Activated B cell treated with CpG ODN at 0.5 μM for 24 hours (primary cell): ENCODE measurements at places on chromosomes 3 and 15.

DNA sequence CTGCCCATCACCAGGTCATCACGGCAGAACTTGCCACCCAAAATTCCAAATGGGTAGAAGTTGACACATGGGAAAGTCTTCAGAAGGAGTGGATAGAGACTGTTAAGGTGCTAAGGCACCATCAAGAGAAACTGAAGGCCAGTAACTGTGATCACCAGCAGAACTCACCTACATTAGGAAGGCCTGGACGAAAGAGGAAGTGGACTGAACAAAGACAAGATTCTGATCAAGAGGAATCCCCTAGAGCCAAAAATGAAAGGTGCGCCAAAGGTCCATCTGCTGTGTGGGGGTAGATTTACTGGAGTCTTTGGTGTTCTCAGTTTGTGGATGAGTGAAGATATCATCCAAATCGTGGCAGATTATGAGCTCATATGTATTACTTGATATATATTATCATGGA, 46.3 kb upstream of the P3H2 start:
- H3K4me1 ChIP-seq: peaks cover 7% of the 10 kb centered on the region
- no peaks in the 10 kb centered on the region for H3K27me3 ChIP-seq
- H3K27ac ChIP-seq: no peak overlapping the region
- no peak overlapping the region for H3K4me3 ChIP-seq

GRCh38 chr3:126983653-126984390, 907 bp downstream of the PLXNA1 start:
- H3K4me1 ChIP-seq: peaks cover 29% of the 10 kb centered on the region
- H3K4me3 ChIP-seq: peak overlapping the region; percentile 68
- H3K27ac ChIP-seq: no peak overlapping the region
- DNase-seq: no peak
- H3K27me3 ChIP-seq: peaks cover 4% of the 10 kb centered on the region
- H3K36me3 ChIP-seq: peaks cover 2% of the 10 kb centered on the region

- no peak overlapping the region for H3K27ac ChIP-seq
- H3K4me1 ChIP-seq: no peaks in the 10 kb centered on the region
- DNase-seq: no peak
- H3K4me3 ChIP-seq: no peak overlapping the region
- no peaks in the 10 kb centered on the region for H3K36me3 ChIP-seq
These were observed 61.0 kb downstream of the PLXNA1 start for GRCh38 chr3:127043731-127044510.

DNA sequence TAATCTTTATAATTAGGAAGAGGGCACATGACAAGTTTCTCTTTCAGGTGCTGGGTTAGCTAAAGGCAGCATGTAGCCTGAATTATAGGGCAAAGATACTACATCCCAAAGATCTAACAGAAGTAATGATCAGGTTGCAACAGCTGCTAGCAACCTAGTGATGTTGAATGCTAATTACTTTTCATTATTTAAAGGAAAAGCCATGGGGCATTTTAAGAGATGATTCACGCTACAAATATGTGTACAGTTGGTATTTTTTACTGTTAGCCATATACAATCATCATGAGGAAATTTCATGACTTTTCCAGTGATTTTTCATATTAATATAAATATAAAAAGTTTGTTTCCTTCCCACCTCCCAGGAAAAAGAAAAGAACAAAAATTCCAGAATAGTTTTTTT, 43.0 kb downstream of the NEK10 start:
- no peaks in the 10 kb centered on the region for H3K36me3 ChIP-seq
- no peak for DNase-seq
- no peak overlapping the region for H3K27ac ChIP-seq
- H3K27me3 ChIP-seq: no peaks in the 10 kb centered on the region
- H3K4me1 ChIP-seq: no peaks in the 10 kb centered on the region
- H3K4me3 ChIP-seq: no peak overlapping the region

DNA sequence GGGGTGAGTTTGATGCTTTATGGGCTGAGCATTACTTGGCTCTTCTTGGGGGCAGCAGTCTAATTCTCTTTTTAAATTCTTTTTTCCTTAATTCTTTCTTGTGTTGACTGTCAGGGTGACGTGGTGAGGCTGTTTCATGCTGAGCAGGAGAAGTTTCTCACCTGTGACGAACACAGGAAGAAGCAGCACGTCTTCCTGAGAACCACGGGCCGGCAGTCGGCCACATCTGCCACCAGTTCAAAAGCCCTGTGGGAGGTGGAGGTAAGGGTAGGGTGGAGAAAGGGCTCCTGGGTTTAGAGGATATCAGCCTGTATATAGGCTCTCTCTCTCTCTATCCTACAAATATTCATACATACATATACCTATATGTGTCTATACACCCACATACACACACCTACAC, 152.3 kb downstream of the ITPR1 start:
- no peak overlapping the region for H3K27ac ChIP-seq
- peaks cover 96% of the 10 kb centered on the region for H3K36me3 ChIP-seq
- DNase-seq: no peak
- H3K27me3 ChIP-seq: no peaks in the 10 kb centered on the region

DNA sequence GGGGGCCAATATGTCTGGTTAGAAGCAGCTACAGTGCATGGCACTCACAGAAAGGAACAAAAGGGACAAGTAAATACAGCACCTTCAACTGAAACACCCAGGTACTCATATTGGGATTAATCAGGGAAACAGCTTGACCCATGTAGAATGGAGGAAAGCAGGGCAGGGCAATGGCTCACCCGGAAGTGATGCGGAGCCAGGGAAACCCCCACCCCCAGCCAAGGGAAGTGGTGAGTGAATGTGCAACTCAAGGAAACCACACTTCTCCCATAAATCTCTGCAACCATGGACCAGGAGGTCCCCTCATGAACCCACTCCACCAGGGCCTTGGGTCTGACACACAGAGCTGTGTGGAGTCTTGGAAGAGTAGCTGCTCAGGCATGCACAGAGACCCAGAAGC, 117.1 kb downstream of the MTHFS start:
- peaks cover 13% of the 10 kb centered on the region for H3K27me3 ChIP-seq
- no peak for DNase-seq
- H3K4me1 ChIP-seq: no peaks in the 10 kb centered on the region
- H3K36me3 ChIP-seq: peaks cover 2% of the 10 kb centered on the region

DNA sequence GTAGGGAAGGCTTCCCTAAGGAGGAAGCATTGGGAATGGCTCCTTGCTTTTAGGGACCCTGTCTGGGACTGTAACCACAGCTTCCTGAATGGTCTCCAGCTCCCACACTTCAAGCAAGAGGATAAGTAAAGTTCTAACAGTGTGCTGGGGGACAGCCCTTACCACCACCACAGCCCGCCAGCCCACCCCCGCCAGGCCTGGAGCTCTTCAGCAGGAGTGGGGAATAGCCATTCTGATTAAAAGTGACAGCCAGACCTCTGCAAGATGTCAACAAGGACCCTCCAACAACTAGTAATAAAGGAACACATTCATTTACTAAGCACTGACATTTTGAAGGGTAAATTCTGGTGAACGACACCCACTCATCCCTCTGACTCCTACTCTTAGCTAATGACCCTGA, 49.4 kb downstream of the CPN2 start:
- no peak for DNase-seq
- no peak overlapping the region for H3K27ac ChIP-seq
- no peak overlapping the region for H3K4me3 ChIP-seq
- H3K4me1 ChIP-seq: peaks cover 12% of the 10 kb centered on the region

GRCh38 chr3:5426094-5426883, 238.8 kb downstream of the EDEM1 start:
- peaks cover 18% of the 10 kb centered on the region for H3K4me1 ChIP-seq
- peaks cover 5% of the 10 kb centered on the region for H3K27me3 ChIP-seq
- peak; percentile 44 for DNase-seq

DNA sequence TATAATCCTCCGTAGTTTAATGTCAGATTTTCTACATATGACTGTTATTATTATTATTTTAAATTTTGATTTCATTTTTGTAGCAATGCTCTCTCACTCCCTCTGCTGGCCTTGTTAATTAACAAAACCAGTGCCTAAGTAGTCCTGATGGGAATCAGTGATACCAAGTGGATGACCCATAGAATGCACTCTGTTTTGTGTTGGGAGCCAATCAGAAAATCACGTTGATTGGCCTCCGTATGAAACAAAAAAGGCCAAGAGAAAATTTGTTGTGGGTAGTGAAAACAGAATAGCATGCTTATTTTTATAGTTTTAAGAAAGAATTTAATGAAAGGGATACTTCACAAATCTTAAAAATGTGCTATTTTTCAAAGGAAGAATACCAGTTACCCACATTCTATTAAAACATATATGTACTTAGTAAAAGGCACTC, 34.4 kb upstream of the MEIS2 start:
- peaks cover 9% of the 10 kb centered on the region for H3K27me3 ChIP-seq
- H3K36me3 ChIP-seq: no peaks in the 10 kb centered on the region
- no peak overlapping the region for H3K27ac ChIP-seq
- DNase-seq: no peak
- H3K4me1 ChIP-seq: no peaks in the 10 kb centered on the region
- no peak overlapping the region for H3K4me3 ChIP-seq

GRCh38 chr3:113242096-113242581, 30.8 kb downstream of the BOC start:
- H3K4me3 ChIP-seq: no peak overlapping the region
- H3K27ac ChIP-seq: no peak overlapping the region
- peaks cover 21% of the 10 kb centered on the region for H3K27me3 ChIP-seq
- H3K4me1 ChIP-seq: no peaks in the 10 kb centered on the region
- no peak for DNase-seq

GRCh38 chr3:58391156-58391865, 42.3 kb downstream of the PDHB start:
- no peak for DNase-seq
- no peak overlapping the region for H3K27ac ChIP-seq
- H3K4me3 ChIP-seq: no peak overlapping the region
- H3K27me3 ChIP-seq: no peaks in the 10 kb centered on the region
- peaks cover 31% of the 10 kb centered on the region for H3K4me1 ChIP-seq

GRCh38 chr3:112376241-112376911, 43.4 kb downstream of the CD200 start:
- no peak overlapping the region for H3K27ac ChIP-seq
- no peaks in the 10 kb centered on the region for H3K36me3 ChIP-seq
- H3K4me3 ChIP-seq: no peak overlapping the region
- DNase-seq: no peak
- H3K27me3 ChIP-seq: no peaks in the 10 kb centered on the region

- H3K4me1 ChIP-seq: no peaks in the 10 kb centered on the region
- H3K4me3 ChIP-seq: no peak overlapping the region
- no peak overlapping the region for H3K27ac ChIP-seq
- no peak for DNase-seq
- H3K36me3 ChIP-seq: no peaks in the 10 kb centered on the region
- peaks cover 19% of the 10 kb centered on the region for H3K27me3 ChIP-seq
These were observed 40.5 kb downstream of the HES1 start for GRCh38 chr3:194176274-194176991.

DNA sequence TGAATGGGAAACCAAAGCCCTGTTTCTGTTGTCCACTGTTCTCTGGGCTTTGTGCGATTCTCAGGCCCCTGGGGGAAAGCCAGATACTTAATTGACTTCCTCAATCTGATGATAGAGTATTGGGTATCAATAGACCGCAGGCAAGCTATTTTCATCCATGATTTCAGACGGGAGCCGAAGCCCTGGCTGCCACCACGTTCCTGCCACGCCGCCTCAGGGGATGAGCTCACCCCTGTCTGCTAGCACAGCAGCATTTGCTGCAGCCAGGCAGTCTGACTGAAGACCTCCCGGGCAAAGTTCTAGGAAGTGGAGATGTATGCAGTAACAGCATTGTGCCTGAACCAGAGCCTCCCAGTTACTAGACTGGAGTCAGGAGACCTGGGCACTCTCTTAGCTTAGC, 69.8 kb downstream of the ISG20 start:
- H3K27me3 ChIP-seq: peaks cover 51% of the 10 kb centered on the region
- H3K36me3 ChIP-seq: no peaks in the 10 kb centered on the region
- no peak overlapping the region for H3K4me3 ChIP-seq
- DNase-seq: no peak
- H3K27ac ChIP-seq: no peak overlapping the region

DNA sequence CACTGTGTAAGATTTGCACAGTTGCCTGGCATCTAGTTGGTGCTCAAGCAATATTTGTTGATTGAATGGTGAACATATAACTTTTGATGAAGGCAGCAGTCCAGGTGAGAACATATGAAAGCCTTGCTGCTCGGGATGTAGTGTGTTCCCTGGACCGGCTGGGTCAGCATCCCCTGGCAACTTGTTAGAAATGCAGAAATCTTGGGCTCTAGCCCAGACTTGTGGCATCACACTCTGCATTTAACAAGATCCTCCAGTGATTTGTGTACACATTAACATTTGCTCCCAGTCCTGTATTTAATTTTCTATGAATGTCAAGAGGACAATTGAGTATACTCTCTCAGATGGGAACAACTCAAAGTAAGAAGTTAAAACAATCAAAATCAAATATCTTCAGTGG, 69.0 kb upstream of the SAMMSON start:
- H3K36me3 ChIP-seq: no peaks in the 10 kb centered on the region
- no peaks in the 10 kb centered on the region for H3K4me1 ChIP-seq
- no peaks in the 10 kb centered on the region for H3K27me3 ChIP-seq
- H3K4me3 ChIP-seq: no peak overlapping the region
- no peak for DNase-seq

- H3K27ac ChIP-seq: no peak overlapping the region
- peaks cover 4% of the 10 kb centered on the region for H3K27me3 ChIP-seq
- H3K4me1 ChIP-seq: peaks cover 10% of the 10 kb centered on the region
These were observed 108.8 kb upstream of the HACD2 start for GRCh38 chr3:123693584-123694190.

DNA sequence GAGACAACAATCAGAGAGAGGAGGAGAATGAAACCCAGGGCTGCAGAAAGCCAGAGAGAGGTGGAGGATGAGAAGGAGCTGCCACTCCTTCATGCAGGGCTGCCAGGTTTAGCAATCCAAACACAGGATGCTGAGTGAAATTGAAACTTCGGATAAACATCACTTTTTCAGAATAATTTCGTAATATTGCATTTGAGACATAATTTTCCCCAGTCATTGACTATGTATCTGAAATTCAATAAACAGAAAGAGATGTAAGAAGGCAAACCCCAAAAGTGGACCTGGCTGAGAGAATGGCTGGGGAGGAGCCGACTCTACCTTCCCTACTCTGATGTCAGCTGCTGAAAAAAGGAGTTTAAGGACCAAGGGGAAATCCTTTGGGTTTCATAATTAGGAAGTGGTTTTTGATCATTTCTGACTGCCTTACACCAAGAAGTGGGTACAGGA, 33.8 kb downstream of the SLC9A9 start:
- H3K27ac ChIP-seq: no peak overlapping the region
- H3K4me3 ChIP-seq: no peak overlapping the region
- H3K36me3 ChIP-seq: no peaks in the 10 kb centered on the region

GRCh38 chr15:49875392-49875791, 243.6 kb downstream of the ATP8B4 start:
- no peaks in the 10 kb centered on the region for H3K27me3 ChIP-seq
- H3K27ac ChIP-seq: no peak overlapping the region
- H3K4me3 ChIP-seq: no peak overlapping the region
- H3K4me1 ChIP-seq: no peaks in the 10 kb centered on the region
- DNase-seq: no peak

DNA sequence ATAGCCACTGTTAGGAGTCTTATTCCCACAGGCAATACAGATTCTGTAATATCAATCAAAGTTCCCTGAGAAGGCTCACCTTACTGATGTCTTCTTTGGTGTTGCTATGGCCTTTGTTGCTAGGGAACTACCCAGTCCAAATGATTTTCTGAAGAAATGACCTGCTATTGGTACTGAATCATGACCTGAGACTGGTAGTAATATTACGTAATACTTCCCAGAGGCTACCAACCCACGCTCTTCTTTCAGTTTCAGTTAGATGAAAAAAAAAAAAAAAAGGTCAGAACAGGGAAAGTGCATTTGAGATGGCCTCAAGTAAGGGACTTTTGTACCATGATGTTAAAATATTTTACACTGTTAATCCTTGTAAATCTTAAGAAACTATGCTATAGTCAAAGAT, 1092.5 kb upstream of the EPHA6 start:
- no peak overlapping the region for H3K27ac ChIP-seq
- no peaks in the 10 kb centered on the region for H3K27me3 ChIP-seq
- no peak overlapping the region for H3K4me3 ChIP-seq
- DNase-seq: no peak
